ENCODE measurements at places on chromosomes 7 and 10.
A peak's percentile ranks its signal among the peaks of the same experiment; 100 is the strongest.

GRCh38 chr7:128841921-128842673 is 11.9 kb downstream of the FLNC start:
- peak; percentile 40 for DNase-seq

DNA sequence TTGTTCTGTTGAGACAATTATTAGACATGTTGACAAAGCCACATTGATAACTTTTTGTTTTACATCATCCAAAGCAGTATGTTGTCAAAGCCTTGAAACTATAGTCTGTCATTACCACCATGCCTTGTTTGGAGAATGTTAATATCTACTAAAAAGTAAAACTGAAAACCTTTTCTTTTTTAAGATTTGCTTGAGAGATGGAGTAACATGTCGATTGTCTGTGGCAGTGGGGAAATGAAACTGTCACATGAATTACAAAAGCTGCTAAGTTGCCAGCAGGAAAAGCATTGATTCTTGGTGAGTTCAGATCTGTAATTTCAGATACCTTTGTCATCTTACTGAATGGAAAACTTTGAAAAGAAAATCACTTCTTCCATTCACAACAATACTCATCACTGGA is 69.1 kb downstream of the TFPI2 start:
- DNase-seq = no peak

- no peak for DNase-seq
These were observed 95.4 kb downstream of the EXOC4 start for GRCh38 chr7:133348250-133348649.

DNA sequence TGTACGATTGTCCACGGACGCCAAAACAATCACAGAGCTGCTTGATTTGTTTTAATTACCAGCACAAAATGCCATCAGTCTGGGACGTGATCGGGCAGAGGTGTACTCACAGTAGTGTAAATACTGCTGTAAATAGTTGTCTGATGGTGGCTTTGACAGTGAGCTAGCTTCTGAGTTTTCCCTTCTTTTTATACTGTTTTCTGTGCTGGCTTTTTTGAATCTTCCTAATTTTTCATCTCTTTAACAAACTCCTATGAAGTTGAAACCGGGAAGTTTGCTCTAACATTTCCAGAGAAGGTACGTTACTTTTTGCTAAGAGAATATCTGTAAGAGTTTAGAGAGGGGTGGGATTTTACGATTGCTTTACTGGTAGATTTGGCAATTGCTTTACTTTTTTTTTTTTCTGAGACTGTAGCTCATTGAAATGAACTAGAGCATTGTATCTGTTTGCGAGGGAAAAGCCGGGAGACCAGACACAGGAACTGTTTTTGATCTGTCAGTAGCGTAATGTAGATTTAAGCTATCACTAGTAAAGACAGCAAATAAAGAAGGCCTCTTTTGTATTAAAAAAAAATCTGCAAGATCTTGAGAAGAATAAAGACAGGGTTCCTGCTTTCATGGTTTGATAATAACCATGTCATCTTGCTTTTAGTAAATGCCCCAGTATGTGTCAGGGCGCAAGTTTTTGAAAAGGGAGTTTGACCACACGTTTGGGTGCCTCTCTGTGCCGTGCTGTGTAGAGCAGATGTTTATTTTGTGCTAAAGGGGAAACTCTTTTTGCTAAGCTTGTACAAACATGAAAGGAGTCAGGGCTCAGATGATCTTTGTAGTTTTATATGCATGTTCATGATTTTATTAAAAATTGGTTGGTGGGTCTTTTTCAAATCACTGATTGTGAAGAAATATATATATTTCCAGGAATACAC is 712 bp downstream of the FOXP2 start:
- DNase-seq = no peak

DNA sequence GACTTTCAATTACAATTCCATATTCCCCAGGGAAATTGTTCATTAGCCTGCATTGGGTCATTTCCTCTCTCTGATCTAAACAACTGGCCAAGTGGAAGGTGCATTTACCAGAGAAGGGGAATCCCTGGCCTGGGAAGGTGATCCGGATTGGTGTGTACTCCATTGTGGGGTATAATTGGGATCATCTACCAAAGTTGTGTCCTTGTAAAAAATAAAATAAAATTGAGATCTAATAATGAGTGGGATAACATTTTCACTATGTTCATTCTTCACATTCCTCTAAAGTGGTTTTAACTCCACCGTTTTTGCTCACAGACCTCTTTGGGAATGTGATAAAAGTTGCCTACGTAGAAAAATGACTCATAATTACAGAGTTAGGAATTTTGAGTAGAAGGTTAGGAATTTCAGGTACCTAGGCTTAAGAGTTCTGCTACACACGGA is 22.8 kb downstream of the ARL5B start:
- DNase-seq = no peak

DNA sequence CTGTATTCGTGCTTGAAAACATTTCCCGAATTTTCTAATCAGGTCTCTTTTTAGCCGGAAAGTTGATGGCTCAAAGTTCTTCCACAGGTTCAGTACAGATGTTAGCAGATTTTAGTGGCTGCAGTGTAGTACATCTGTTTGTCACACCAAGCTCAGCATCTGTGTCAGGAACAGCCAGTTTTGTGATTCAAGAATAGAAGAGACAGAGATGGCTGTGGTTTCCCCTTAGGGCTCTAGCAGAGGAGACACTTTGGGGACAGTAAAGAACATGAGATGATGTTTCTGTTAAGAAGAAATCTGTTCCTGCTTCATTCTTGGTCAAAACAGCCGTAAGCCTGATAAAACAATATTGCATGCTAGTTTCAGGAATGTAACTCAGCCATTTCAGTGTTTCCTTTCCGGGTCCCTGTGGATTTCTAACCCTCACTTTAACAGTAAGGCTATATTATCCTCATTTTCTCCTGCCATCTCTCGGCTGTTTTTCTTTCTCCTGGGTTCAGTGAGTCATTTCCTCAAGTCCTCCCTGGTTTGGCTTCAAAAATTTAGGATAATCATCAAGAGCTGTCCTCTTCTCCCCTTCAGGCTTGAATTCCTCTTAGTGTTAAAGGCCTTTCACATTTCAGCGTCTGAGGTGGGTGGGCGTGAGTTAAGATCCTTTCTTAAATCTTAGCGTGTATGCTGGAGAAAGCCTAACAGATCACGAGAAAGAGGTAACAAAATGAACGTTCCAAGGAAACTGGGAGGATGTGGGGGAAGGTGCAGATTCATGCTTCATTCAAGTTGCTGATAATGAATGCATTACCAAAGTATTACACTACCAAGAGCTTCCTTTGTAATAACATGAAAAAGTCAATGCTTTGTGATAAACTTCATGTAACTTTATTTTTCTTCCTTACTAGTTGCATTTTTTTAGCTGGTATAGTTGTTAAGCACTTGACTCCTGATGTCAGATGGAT is 37.1 kb upstream of the BICC1 start:
- no peak for DNase-seq

DNA sequence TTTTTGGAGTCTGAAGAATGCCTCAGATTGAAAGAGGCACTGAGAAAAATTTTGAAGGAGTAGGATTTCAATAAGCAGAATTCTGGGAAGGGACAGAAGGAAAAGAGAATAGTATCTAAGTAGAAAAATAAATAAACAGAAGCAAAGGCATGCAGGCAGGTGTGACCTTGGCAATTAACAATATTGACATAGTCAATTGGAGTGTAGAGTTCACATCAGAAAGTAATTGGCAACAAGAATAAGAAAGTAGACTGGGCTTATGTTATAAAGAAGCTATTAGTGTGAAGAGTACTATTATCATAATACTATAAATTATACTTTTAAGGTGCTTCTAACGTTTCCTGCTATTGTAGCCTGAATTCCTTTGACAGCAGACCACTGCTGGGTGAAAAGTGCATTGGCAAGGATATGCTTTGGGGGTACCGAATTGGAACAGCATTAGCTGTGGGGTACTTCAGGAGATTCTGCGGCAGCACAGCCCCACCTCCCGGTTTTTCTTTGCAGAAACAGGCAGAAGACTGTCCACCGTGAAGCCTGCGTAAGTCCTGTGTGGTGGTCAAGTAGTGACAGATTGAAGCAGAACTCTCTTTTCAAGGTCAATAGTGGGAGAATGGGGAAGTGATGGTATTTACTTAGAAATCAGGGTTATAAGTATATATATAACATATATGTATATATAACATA is 357.0 kb downstream of the THSD7A start:
- no peak for DNase-seq

DNA sequence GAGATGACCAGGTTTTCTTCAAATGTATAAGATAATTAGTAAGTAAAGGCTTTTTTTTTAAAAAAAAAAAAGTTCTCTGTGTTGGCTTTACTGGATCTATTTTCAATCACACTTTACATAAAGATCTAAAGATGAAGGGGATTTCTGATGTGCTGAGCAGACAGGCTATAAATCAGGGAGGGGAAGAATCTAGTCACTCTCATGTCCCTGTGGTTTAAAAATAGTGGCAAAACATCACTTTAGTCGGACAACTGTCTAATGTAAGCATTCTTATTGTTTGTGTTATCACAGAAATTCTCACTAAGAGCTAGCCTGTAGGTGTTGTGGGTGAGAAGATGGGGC is 132.7 kb downstream of the ICA1 start:
- no peak for DNase-seq

DNA sequence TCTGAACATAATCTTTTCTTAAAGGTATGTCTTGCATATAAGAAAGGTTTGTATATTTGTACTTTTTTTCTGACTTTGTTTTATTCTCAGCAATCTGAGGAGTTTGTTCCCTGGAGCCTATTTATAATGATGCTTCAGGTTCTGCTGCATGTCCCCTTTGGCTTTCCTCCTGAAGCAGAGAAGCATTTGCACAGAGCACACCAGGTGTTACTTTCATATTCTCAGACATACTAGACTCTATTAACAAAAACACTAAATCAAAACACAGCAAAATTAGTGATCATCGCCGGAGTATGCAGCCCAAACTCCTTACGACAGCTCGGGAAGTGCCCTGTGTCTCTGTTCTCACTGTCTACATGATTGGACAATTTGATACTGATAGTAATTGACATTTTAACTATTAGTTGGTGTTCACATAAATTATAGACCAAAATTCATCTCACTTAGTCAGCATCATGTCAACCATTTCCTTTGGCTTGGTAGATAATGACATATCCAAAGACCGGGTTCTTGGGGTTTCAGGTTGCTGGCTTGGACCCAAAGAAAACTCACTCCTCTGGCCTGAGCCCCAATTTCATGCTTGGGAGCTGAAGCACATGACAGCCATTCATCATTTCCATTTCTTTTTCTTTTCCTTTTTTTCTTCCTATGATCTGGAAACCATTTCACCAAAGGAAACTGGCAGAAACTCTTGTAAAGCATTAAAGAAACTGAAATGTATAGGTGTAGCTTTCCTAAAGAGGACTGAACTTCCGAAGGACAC is 400.1 kb upstream of the NRP1 start:
- DNase-seq = no peak

DNA sequence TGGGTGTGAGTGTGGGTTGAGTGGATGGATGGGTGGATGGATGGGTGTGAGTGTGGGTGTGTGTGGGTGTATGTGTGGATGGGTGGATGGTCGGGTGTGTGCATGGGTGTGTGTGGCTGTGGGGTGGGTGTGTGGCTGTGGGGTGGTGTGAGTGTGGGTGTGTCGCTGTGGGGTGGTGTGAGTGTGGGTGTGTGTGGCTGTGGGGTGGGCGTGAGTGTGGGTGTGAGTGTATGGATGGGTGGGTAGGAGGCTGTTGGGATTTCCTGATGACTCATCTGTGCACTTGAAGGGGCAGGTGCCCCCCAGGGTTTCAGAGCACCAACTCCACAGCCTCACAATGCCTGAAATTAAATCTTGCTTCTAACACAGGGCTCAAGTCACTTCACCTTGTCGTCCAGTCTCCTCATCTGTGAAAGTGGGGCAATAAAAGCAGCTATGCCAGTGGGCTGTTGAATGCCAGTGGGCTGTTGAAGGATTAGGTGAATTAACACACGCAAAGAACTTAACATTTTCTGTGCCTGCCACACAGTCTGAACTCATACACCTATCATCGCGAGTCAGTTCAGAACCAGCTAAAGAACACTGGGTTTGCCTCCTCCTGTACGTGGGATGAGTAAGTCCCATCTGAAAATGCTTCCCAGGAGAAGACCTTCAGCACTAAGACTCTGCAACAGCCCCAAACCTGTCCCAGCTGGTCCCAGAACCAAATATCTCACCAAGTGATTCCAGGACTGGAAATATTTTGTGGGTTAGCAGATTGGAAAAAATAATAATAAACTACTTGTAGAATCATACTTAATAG is 32.0 kb downstream of the SFMBT2 start:
- DNase-seq = no peak

Measured in activated CD4-positive, alpha-beta T cell treated with anti-CD3 and anti-CD28 coated beads for 1 hour (primary cell).